Mucosa of gallbladder (tissue), 1 donor: ENCODE measurements at places on chromosomes 2 and 18.

GRCh38 chr2:59930430-59930829, 623.0 kb downstream of the BCL11A start:
- no peak for DNase-seq

DNA sequence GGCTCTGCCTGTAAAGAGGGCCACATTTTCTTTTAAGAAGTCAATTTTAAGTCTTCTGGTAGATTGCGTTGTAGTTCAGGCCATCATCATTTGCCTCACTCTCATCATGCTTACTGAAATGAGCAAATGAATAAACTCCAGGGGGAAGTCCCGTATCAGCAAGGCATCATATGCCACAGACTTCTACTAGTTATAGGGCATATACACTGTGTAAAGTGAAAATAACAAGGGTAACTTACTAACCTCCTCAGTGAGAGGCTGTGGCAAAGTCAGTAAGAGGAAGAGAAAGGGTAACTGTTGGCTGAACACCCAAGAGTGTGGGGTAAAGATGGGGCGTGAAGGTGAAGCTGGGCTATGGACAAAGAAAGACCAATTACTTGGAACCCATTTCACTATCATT, 456.2 kb downstream of the SPAG16 start:
- no peak for DNase-seq

DNA sequence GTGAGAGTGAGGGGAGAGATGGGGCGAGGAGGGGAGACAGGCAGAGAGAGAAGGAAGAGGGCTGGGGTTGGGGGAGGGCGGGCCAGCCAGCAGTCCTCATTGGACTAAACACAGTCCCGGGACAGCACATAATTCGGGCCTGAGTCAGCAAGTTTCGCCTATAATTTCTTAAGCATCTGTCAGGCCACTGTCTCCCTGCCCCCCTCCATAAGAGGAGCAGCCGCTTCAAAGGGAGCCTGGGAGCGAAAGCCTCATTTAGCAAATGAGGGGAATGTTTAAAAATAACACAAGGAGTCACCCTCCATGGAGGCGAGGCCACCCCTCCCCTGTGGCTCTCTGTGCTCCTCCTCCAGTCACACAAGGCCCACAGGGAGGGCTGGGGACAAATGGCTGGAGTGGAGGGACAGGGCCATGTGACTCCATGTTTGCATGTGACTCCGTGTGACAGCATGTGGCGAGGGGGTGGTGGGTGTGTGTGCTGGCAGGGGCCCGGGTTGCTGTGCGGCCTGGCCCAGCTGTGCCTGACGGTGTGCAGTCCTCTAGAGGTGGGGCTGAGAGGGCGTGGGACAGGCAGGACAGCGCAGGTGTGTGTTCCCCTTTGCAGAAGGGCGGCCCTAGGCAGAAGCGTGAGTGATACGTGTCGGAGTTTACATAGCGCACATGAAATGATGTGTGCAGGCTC, 162.4 kb downstream of the CELF4 start:
- DNase-seq = peak; percentile 38

DNA sequence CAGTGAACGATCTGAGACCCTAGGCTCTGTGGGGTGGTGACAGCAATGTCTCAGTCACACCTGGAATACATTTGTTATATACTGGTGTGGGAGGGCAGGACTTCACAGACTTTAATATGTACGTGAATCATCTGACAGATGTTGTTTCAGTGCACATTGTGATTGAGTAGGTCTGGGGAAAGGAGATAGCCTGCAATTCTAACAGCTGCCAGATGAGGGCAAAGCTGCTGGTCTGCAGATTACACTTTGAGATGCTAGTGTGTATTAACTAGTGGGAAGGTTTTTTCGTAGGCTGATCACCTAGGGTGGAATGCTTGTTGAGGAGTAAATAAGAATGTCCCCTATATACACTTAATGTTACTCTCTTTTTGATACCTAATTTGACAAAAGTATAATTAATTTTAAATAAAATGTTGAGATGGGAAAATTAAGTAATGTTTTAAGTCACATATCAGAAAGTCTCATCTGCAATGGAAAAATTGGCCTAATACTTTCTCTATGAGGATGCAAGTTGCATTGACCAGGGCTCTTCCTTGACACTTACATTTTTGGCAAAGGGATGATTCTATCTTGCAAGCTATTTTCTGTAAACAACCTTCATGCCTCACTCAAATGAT, 496.9 kb upstream of the HNMT start:
- peak; percentile 14 for DNase-seq

GRCh38 chr2:11630855-11631254, 39.1 kb downstream of the NTSR2 start:
- DNase-seq = no peak

- peak; percentile 37 for DNase-seq
Measured at GRCh38 chr2:98293931-98294687, 52.1 kb upstream of the CNGA3 start.
